ENCODE measurements at places on chromosomes 11 and 22.

GRCh38 chr22:27073601-27074425 lies 416.4 kb downstream of the MIAT start:
- DNase-seq: no peak

DNA sequence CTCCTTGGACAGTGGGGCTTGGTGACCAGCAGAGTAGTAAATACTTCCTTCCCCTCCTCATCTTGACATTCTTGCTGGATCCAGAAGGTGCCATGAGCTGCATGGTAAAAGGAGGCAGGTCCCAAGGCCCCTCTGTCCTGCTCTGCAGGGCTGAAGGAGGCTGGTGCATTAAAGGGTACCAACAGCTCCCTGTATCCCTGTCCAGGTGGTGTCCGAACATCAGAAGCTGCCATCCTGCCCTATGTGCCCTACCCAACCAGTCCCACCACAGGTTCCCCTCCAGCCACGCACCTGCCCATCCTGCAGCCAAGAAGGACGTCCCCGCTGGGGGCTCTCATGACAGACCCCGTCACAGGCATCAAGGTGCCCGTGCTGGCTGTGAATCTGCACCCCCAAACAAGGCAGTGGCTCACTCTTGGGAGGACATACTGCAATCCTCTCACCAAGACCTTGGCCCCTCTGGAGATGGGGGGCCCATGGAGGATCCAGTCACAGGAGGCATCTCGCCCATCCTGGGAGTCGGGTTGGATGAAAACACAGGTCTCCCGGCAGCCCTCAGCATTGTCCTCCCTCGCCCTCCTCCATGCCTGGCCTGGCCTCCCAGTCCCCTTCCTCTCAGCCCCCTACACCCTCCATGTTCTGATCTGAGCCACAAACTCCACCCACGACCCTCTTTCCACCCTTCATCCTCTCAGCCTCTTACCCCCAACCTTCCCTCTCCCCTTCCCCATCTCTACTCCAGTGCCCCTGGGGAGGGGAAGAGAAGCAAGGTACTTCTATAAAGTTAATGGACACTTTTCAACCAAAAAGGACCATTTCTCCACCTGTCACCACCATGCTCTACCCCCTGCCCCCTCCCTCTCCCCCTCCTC lies 55.1 kb downstream of the BTG4 start:
- no peak for DNase-seq

DNA sequence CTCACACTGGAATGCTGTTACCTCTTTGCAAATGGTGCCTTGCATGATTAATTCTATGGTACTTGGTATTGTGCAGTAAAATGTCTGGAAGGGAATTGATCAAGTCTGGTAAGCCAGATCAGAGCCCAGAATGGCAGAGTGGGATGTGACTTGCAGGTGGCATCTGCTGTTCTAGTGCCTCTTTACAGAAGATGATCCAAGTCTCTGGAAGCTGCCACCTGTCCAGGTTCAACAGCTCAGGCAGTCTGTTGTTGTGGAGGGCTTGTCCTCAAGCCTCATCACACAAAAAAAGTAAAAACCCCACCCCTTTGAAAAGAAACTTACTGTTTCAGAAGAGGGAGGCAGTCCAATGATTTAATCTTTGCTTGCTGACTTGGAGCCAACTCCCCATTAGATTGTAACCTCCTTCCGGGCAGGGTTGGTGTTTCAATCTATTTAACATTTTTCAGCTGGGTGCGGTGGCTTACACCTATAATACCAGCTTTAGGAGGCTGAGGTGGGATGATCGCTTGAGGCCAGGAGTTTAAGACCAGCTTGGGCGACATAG lies 17.1 kb downstream of the ZNRF3 start:
- DNase-seq: no peak

DNA sequence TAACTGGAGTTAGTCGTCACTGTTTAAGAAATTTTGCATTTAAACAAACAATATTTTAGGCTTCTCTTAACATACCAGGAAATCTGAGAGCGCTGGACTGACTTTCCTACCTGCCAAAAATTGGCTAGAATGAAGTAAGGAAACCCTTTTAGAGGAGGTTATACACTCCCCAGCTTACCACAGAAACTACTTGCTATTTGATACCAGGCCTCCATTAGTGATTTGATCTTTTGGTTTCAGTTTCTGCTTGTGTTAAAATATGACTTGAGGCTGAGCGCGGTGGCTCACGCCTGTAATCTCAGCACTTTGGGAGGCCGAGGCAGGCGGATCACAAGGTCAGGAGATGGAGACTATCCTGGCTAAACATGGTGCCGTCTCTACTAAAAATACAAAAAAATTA lies 419.9 kb downstream of the LRRC4C start:
- DNase-seq: no peak

- DNase-seq: no peak
These were observed 104.9 kb downstream of the TMEM135 start for GRCh38 chr11:87142594-87142993.

Data from stimulated activated CD4-positive, alpha-beta T cell treated with anti-CD3 and anti-CD28 coated beads, Interleukin-15, amount 100 ng/mL, for 1 hour (primary cell).